AG09309 (cell line): ENCODE measurements at places on chromosomes 7 and 10.

GRCh38 chr10:76328348-76328747 is 896.9 kb downstream of the LRMDA start:
- no peak for DNase-seq

GRCh38 chr7:140003913-140004382 is 58.8 kb downstream of the PARP12 start:
- DNase-seq: no peak

GRCh38 chr10:80567292-80567691 is 29.6 kb downstream of the SH2D4B start:
- DNase-seq: no peak

GRCh38 chr10:63977329-63977923 is 456.2 kb downstream of the REEP3 start:
- DNase-seq: no peak

GRCh38 chr7:149817301-149817771 is 20.8 kb upstream of the ZNF862 start:
- no peak for DNase-seq

DNA sequence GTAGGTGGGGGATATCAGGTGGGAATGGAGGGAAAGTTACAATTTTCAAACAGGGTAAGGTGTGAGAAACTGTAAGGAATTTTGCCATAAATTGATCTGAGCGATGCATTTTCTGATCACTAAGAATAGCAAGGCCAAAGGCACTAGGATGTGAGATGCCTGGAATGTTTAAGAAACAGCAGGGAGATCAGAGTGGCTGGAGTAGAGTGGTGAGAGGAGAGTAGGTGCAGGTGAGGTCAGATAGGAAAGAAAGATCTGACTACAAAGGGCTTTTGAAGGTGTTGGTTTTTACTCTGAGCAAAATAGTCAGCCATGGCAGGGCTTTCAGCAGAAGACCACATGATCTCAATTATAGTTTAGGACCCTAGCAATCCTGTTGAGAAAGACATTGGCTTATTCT is 55.0 kb downstream of the HDAC9 start:
- DNase-seq: no peak
